Activated T-helper 2 cell treated with anti-CD3 and anti-CD28 coated beads, Interferon-gamma antibody, Interleukin-2, Interleukin-4, amounts not matched to agents 10 μg/mL and 5 μg/mL and 100 μg/mL, durations not matched to agents 14 hours and 24 hours and 36 hours (primary cell): ENCODE measurements at places on chromosomes 3 and 15.
A peak's percentile ranks its signal among the peaks of the same experiment; 100 is the strongest.

- DNase-seq: no peak
Measured at GRCh38 chr3:187989575-187990153, 164.3 kb upstream of the LPP start.

DNA sequence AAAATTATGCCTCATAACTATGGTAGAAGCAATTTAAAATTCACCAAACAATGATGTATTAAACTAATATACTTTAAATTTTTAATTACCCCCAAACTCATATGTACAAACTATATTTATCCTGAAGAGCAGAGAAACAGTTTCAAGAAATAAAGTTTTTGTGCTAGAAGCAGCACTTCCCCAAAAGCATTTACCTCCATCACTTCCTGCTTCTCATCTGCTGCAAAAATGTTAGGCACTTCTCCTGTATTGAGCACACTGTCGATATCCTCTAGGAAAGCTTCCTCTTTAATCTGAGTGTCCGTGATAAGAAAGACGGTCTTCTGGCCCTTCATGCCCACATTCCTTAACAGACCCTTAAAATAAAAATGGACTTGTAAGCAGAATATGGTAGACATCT, 101.5 kb upstream of the ASB14 start:
- DNase-seq: no peak

DNA sequence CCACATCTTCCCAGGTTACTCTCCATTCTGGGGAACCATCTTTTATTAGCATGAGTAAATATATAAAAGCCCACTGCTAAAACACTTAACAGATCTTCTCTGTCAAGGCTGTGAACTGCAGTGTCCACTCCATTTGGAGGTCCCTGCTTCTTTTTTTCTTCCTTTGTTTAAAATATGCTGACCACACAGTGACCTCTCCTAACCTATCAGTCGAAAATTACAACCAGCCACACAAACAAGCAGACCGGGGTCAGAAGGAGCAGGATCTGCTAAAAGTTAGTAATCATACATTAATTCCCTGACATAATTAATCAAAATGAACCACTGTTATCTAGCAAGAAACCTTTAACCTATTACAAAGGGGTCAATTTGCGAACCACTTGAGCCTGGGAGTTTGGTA, 427.9 kb upstream of the NR2F2 start:
- no peak for DNase-seq

DNA sequence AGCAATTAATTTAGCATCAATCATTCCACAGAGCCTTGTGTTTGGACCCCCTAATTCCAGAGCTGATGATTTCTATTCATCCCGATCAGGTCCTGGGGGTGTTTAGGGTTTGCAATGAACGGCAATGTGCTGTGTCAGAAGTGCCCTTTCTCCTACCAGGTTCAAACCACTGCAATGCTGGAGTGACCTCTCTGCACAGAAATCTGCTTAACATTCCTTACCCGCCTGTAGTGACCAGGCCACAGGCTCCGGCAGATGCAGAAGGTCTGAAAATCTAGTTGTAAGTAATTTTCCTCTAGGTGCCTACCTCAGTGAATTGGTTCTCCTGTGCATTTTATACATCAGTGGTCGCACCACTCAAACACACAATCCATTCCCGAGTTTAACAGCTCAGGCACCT, 725.3 kb upstream of the CFAP20DC start:
- DNase-seq: no peak

DNA sequence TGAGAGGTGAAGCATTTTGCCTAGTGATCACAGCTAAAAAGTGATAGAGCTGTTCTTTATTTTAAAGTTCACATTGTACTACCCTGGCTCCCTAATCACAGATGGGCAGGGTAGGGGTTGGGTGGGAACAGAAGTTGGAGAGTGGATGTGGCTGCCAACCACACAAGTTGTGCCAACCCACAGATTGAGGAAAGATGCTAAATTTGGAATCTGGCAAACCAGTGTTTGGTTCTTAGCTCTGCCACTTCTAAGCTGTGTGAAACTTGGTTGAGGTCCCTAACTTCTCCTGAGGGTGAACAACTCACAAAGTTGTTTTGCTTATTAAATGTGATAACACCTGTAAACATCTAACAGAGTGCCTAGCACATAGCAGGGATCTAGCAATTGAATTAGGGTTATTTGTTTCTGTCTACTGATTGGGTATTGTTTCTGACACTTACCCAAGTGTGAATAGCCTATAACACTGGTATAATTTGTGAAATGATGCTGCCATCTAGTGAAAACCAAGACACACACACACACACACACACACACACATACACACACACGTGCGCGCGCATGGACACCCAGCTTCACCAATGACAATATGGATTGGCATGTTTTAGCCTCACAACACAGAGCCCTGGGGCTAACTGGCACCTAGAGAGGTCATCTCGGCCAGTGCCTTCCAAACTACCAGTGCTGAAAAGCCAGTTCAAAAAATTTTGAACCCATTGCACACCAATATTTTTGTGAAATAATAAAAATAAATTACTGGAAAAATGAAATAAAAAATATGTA, 25.3 kb downstream of the ADGRG7 start:
- DNase-seq: peak; percentile 21

DNA sequence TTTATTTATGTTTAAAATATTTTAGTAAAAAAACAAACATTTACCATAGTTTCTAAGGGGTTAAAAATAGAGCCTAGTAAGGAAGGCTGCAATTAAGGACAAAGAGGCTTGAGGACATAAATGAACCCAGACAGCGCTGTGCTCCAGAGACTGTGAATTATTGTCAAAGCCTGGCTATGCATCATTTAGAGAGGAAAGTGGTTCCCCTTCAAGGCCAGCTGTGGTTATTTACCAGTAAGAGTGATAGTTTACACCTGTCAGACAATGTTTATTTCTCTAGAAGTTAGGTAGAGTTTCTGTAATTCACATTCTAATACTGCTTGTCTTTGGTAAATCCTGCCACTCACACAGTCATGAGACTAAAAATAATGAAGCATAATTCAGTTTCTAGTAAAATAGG, 32.4 kb upstream of the PIK3R4 start:
- no peak for DNase-seq

DNA sequence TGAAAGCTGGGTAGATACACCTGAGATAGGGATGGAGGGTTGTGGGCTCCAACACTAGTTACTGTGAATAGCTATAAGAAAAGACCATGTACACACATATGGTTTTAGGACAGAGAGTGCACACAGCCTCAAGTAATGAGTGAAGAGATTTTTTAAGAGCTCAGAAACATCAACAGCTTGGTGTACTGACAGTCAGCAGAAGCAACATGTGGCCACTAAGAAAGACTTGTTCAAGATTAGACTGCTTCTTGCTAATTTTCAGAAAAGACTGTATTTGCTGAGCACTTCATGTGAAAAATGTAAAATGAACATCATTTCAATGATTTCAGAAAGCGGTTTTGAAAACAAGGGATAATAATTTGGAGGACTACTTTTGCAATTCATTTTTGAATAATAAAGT, 10.3 kb downstream of the ANKRD28 start:
- no peak for DNase-seq

DNA sequence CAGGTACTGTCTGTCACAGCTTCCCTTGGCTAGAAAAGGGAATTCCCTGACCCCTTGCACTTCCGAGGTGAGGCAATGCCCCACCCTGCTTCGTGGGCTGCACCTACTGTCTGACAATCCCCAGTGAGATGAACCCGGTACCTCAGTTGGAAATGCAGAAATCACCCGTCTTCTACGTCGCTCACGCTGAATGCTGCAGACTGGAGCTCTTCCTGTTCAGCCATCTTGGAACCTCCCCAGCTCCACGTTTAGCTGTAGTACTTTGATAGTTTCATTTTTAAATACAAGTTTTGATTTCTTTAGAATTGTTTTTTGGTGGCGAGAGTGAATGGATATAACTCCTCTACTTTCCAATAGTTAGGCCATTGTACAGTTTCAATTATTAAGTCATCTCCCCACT, 17.8 kb upstream of the HDGFL3 start:
- no peak for DNase-seq

- DNase-seq: no peak
Measured at GRCh38 chr3:76756577-76756976, 283.3 kb upstream of the ROBO2 start.

DNA sequence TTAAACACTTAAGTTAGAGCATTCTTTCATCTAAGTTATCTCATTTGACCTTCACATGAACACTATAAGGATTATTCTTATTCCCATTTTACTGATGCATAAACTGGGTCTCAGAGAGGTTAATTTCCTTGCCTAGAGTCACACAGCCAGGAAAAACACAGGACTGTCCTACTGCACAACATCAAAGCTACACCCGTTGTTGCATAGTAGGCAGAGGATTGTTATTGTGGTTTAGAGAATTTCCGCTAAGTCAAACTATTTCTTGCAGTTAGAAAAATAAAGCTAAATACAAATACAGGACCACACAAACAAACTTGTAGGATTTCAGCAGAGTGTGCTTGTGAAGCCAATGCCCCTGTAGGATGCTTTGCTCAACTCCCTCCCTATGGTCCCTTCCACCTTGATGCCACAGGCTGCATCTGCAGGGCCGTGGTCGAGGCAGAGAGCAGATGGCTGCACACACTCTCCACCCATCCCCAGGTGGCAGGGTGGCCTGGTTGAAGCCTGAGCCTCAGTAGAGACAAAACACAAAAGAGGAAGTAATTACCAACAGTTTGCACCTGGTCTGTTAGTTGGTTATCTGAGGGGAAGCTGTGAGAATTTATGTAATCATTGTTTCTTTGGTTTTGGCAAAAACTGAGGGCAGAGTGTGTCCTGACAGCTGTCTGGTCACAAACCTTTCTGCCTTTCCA, 41.1 kb upstream of the SKOR1 start:
- DNase-seq: no peak

DNA sequence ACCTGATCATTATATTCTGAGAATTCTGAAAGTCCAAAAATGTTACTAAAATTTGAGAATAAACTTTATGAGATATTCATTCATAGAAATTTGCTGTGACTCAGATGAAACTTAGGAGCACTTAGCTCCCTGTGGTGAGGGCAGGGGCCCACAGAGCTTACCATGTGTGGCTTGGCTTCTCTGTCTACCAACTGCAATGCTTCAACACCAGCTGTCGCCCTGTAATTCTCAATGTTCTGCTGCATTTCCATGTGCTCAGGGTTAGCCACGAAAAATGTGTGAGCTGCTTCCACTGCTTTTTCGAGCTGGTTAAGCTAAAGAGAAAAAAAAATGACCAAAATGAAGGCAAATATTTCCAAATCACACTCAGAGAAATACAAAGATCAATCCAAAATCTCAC, 125.6 kb downstream of the P3H2 start:
- no peak for DNase-seq

DNA sequence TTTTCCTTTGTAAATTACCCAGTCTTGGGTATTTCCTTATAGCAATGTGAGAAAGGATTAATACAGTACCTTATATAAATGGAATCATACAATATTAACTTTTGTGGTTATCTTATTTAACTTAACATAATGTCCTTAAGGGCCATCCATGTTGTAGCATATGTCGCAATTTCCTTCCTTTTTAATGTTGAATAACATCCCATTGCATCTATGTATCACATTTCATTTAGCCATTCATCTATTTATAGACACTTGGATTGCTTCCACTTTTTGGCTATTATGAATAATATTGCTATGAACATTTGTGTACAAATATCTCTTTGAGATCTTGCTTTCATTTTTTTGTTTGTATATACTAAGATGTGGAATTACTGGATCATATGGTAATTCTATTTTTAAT, 342.2 kb downstream of the PDCD6IP start:
- no peak for DNase-seq

- no peak for DNase-seq
Measured at GRCh38 chr3:115380883-115381572, 233.9 kb upstream of the ZBTB20 start.
